ENCODE measurements at places on chromosomes 2 and 18.

GRCh38 chr2:21282515-21282898, 158.7 kb downstream of the TDRD15 start:
- DNase-seq, result no peak

- no peak for DNase-seq
Measured at GRCh38 chr2:3243804-3244203, 133.8 kb downstream of the EIPR1 start.

DNA sequence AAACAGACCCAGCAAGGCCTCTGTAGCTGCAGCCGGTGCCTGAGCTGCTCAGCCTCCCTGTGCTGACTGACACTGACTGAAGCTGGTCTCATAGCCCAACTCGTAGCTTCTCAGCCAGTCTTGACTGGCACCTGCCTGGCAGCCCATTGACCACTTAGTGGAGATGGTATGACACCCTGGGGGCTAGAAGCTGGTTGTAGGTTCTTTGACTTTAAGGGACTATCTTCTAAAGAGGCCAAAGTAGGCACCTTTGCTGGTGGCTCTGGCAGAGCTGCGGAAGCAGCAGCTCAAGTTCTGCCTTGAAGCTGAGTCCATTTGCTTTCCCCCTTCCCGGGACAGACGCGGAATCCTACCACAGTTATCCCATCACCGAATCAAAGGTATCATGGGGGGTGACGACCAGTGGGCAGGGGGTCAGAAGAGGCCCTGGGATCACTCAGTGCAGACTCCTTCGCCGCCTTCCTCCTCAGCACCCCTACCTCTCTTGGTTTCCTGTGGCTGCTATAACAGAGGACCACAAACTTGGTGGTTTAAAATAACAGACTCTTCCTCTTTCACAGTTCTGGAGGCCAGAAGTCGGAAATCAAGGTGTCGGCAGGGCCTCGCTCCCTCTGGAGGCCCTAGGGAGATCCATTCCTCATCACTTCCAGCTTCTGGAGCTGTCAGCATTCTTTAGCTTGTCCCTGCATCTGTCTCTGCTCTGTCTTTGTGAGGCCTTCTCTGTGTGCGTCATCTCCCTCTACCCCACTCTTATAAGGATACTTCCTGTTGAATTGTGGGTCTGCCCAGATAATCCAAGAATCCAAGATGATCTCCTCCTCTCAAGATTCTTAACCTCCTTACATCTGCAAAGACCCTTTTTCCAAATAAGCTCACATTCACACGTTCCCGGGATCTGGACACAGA, 13.7 kb upstream of the FOSL2 start:
- no peak for DNase-seq

DNA sequence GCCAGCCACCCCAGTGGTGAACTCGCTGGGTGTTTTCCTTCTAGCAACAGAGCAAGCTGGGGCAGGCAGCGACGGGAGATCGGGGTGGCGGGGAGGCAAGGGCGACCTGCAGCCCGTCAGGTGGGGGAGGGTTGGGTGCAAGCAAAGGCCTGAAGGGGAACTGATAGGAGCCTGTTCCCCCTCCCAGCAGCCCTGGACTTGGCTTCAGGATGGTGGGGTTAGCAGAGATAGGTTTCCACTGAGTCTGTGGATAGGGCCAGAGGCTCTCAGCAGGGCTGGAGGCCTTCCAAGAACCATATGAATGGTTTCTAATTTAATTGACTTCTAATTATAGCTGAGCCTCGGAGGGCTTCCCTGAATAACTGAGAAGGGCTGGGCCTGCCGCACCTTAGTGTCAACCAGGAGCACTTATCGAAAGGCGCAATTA, 55.3 kb downstream of the EDAR start:
- DNase-seq, result no peak

DNA sequence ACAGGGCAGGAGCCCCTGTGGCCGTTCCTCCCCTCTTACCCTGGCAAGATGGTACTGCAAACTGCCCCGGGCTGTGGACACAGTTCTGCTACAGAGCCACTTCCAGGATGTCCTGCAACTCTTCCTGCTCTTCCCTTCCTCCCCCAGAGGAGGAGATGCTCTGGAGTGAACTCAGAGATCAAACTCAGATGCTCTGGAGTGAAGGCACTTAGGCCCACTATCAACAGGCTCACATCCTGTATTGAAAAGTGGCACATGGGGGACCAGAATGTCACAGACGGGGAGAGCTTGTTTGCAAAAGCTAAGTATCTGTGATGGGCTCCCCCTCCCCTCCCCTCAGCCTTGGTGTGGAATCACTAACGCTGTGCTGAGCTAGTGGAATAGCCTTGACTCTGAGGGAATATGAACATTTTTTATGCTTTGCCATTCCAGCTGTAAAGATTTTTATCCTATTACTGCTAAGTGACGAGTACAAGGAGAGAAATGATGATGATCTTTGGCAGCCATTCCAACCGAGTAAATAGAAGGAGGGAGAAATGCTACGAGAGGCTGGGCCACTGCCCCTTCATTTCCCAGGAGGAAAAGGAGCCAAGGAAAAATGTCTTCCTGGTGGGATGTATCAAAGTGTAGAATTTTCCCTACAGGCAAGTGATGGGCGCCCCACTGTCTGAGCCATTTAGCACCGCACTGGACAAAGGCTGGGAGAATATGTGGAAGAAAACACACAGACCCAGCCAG, 152.6 kb downstream of the GALNT14 start:
- no peak for DNase-seq

- no peak for DNase-seq
Measured at GRCh38 chr2:127448526-127448925, 30.3 kb downstream of the PROC start.

DNA sequence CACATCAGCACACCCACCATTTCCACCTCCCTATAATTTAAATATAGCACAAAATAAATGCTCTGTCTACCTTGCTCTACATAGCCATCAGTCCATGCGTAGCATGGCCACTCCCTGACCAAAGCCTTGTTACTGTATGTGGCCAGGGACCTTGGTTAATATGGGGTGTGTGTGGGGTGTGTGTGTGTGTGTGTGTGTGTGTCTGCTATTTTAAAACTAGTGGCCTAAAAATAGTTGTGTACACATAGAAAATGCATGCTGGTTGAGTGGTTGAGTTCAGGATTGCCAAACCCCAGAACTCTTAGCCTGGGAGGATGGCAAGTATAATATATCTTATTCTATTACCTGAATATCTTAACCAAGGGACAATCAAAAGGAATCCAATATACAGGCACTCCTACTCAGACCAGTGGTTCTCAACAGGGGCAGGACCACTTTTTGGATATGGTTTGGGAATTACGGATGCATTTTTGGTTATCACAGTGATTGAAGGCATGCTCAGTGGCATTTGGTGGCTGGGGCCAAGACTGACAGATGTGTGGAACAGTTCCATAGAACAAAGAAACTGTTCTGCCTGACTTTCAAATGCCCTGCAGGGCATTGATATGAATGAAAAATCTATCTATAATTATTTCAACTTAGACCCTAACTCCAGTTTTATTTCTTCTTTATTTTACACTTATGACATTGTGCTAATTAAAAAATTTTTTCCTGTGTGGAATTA, 72.3 kb upstream of the PSME4 start:
- DNase-seq, result no peak

DNA sequence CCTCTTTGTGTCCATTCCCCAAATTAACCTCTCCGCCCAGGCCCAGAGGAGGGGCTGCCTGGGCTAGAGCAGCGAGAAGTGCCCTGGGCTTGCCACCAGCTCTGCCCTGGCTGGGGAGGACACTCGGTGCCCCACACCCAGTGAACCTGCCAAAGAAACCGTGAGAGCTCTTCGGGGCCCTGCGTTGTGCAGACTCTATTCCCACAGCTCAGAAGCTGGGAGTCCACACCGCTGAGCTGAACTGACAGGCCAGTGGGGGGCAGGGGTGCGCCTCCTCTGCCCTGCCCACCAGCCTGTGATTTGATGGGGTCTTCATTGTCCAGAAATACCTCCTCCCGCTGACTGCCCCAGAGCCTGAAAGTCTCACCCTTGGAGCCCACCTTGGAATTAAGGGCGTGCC, 13.5 kb downstream of the KHK start:
- DNase-seq, result no peak

GRCh38 chr2:231422056-231422455, 26.5 kb downstream of the B3GNT7 start:
- DNase-seq, result no peak

DNA sequence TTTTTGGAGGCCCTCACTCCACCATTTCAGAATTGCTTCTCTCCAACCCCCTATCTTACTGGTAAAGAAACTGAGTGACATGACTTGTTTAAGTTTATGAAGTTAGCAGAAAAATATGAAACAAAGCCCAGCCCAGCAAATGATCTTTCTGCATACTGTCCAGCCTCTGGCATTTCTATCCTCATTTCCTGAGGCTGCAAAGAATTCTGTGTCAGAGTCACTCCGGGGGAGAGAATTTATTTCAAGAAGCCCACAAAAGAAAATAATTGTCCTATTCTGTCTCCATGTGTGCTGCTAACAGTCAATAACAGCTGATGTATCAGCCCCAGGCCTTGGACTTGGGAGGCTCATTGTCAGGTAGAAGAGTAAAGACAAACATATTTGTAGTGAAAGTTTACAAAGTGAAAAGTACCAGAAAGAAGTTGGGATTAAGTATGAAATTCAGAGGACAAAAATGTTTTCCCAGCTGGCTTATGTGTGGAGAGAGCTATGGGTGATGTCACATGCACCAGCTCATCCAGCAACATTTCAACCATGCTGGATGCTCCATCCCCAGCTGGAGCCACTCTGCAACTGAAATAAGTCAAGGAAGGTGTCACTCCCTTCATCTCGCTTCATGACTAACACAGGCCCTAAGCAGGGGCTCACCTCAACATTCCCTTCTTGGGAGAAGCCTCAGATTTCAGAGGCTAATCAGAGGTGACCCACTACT, 42.3 kb downstream of the TRABD2A start:
- DNase-seq, result no peak

GRCh38 chr2:8679567-8679826, 2.4 kb upstream of the ID2 start:
- DNase-seq, result no peak

DNA sequence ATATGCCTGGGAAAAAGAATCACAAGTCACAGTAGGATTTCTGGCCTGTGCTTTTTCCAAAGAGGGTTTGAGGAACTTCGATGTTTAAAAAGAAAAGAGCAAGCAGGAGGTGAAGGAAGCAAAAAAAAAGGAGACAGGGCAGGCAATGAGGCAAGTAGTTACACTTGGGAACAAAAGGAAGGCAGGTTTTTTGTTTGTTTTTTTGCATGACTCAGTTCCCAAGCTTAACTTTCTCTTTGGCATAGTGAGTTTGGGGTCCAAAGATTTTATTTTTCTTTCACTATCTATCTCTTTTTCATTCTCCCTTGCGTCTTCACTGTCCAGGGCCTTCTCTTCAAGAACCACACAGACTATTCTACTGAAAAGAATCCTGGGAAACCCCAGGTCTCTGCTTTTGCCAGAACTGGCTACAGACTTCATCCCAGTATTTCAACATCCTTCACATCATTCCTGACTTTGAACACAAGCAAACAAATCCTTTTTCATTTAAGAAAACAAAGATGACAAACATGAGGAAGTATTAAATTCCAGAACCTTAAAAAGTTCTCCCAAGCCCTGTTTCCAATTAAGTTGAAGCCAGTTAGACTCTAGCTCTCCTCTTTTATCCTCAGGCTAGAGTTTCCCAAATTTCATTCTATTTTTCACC, 210.7 kb upstream of the RND3 start:
- DNase-seq, result no peak

GRCh38 chr18:76487782-76488181, 7.3 kb downstream of the ZNF516 start:
- no peak for DNase-seq

DNA sequence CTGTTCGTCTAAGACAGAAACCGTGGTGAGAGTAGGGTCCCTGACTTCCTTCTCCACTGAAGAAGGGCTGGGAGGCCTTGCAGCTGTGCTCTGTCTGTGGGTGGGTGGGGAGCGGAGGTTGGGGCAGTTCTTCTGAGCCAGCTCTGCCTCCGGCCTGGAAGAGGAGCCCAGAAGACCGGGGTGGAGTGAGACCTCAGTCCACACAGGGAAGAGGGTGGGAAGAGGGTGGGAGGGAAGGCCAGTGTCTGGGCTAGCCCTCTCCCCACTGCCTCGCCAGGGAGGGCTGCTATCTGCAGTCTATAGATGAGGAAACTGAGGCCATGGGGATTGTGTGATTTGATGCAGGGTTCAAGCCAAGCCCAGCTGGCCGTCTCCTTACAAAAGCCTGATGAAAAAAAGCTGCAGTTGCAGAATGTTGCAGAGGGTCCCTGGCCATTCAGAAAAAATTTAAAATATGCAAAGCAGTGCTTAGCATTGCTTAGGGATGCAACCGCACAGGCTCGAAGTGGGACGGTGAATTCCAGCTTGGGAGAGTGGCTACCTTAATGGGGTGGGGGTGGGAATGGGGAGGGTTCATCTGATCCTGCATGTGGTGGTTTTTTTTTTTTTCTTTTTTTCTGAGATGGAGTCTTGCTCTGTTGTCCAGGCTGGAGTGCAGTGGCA, 181.6 kb upstream of the HS6ST1 start:
- DNase-seq, result no peak

DNA sequence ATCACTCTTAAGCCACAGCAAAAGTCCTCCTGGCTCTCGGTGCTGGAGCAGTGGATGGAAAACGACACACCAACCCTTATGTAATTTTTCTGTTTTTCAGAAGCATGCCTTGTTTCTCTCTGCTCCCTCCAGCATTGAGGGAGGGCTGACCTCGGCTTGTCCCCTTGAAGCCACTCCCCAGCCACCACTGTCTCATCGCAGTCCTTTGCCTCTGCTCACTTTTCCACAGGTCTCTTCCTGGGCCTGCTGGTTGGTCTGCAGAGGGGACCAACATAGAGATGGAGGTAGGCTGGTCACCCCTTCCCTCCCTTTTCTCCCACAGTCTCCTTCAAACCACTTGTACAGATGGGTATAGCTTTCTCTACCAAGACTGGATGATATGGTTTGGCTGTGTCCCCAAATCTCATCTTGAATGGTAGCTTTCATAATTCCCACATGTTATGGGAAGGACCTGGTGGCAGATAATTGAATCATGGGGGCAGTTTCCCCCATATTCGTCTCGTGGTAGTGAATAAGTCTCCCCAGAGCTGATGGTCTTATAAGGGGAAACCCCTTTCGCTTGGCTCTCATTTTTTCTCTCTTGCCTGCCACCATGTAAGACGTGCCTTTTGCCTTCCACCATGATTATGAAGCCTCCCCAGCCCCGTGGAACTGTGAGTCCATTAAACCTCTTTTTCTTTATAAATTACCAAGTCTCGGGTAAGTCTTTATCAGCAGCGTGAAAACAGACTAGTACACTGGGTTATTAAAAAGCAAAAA, 14.3 kb upstream of the RIOK3 start:
- DNase-seq, result no peak

DNA sequence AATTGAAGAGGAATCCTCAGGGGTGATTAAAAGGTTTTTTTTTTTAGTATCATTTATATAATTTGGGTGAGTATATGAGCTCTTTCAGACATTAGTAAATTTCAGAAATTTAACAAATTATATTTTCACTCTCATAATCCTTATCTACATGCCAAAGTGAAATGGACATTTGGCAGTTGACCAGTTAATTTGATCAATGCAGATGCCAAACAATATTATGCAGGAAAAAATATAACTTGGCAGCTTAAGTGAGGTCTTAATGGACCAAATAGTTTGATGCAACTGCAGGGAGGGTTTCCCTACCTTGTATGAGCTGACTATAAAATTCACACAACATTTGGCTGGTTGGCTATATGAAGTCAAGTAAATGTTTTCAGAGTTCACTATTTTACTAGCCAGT, 185.2 kb downstream of the CCDC102B start:
- DNase-seq, result no peak

All from hematopoietic multipotent progenitor cell (in vitro differentiated cells).